Nasal cavity respiratory epithelium epithelial cell of viscerocranial mucosa (primary cell): ENCODE measurements at places on chromosomes 1 and 21. TPM values are rescaled to one million over a fixed set of nuclear protein-coding genes. Genes with fewer than 3 reads are reported as not detected.

LDLRAD2 gene
- total RNA-seq, result not detected in 2 replicates

EFNA3 gene
- 4.1 and 8.4 TPM in 2 replicates for total RNA-seq

PTPRC gene
- total RNA-seq, result not detected in 2 replicates

DNM3 gene
- 0.34 and 2.1 TPM in 2 replicates for total RNA-seq

SZRD1 gene
- total RNA-seq, result 18.1 and 33.5 TPM in 2 replicates

TTC24 gene
- not detected in 2 replicates for total RNA-seq

PPIAL4G gene
- not detected in 2 replicates for total RNA-seq

CLIC6 gene
- total RNA-seq, result under 0.01 and 0.71 TPM in 2 replicates

ZBTB8A gene
- total RNA-seq, result 10.6 and 11.3 TPM in 2 replicates

AMY1A gene
- total RNA-seq, result not detected in 2 replicates

EPRS1 gene
- total RNA-seq, result 237 and 298 TPM in 2 replicates

AMY1C gene
- 0.07 TPM in 1 of 2 replicates, not detected in the other for total RNA-seq

HMGCS2 gene
- 2.1 TPM in 1 of 2 replicates, not detected in the other for total RNA-seq
